Gastrocnemius medialis (tissue), 4 donors: ENCODE measurements at places on chromosomes 4 and X.

- DNase-seq: peak; percentile 22
Measured at GRCh38 chr4:5024673-5025072, 5.4 kb upstream of the CYTL1 start.

GRCh38 chr4:27084685-27085361 lies 224.2 kb downstream of the STIM2 start:
- DNase-seq: no peak

GRCh38 chrX:39766855-39767254 lies 330.9 kb downstream of the BCOR start:
- no peak for DNase-seq

DNA sequence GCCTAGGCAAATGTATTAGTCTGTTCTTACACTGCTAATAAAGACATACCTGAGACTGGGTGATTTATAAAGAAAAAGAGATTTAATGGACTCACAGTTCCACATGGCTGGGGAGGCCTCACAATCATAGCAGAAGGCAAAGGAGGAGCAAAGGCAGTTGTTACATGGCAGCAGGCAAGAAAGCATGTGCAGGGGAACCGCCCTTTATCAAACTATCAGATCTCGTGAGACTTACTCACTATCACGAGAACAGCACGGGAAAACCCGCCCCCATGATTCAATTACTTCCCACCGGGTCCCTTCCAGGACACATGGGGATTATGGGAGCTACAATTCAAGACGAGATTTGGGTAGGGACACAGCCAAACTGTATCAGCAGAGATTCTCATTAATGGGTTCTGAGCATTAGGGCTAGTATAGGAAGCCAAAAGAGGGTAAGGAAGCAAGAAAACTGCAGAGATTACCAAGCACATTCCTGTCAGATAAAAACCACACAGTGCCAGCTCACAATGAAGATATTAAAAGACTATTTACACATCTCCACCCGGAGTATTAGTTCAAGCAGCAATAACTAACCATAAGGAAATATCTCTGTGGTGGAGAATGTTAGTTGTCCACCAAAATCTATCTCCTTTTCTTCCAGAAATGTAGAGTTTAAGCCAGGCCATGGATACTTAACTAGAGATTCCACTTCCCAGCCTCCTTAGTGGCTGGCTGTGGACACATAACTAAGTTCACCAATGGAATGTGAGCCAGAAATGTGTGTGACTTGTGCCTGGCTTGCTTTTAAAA lies 61.2 kb upstream of the HOPX start:
- DNase-seq: no peak

DNA sequence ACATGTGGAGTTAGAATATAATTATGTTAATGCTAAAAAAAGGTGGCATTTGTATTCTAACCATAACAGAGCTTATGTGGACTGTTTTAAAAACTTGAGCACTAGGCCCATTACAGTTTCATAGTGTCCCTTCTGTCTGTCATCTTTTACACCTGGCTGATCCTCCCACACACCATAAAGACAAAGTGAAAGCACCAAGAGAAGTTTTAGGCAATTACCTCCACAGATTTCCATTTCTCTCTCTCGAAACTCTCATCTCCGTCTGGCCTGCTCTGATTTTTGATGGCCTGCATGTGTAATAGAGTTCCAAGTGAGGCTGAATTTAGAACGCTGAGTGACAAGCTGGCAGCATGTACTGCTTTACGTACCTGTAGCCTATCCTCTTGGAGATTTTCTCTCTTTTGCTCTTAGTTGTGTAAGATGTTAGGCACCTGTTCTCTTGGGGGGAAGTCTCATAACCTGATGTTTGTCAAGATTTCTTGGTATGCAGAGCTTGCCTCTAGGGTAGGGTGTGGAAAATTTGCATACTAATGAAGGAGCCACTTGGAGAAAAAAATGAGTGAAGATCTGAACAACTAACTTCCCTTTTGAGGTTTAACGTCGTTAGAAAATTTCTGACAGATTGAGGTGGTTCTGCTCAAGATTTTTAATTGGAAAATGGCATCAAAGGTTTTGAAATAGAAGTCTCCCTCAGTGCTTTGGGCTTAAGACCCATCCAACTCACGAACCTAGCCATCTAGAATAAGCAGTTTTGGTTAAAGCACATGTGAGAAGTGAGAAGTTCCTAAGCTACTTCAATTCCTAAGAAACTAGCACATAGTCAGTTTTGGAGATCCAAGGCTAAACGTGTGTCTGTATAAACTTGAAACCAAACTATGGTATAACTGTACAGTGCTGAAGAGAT lies 57.6 kb upstream of the RAP1GDS1 start:
- no peak for DNase-seq

DNA sequence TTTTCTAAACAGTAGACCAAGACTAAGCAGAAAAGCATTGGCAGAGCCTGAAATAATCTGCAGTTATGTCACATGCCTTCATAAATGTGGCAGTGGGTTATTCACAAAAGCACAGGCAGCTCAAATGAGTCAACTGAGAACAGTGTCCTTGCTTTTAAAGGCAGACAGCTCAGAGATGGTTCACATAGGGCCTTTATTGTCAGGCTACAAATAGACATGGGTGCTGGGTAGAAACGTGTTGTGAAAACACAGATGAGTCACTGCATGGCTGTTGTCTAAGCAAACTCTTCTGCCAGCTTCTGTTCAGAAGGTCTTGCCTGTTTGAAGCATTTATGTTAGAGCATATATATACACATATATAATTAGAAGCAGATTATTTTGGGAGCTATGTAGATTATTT lies 118.0 kb downstream of the SLC4A4 start:
- peak; percentile 32 for DNase-seq

DNA sequence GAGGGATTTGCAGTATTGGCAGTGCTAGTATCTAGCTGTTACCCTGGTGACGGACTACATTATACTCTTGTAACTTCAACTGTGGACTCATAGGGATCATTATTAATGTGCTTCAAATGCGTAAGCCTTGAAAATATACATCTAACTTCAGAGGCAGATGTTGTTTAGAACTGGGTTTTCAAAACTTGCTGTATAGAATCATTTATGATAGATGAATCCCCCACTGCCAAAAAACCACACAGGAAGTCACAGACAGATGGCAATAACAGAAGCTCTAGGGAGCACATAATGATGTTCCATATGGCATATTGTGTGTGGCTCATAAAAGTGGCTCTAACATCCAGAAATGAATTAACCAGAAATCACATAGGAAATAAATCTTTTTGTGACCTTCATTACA lies 62.3 kb upstream of the RELL1 start:
- DNase-seq: no peak

GRCh38 chr4:147901916-147902315 lies 170.0 kb downstream of the ARHGAP10 start:
- no peak for DNase-seq

DNA sequence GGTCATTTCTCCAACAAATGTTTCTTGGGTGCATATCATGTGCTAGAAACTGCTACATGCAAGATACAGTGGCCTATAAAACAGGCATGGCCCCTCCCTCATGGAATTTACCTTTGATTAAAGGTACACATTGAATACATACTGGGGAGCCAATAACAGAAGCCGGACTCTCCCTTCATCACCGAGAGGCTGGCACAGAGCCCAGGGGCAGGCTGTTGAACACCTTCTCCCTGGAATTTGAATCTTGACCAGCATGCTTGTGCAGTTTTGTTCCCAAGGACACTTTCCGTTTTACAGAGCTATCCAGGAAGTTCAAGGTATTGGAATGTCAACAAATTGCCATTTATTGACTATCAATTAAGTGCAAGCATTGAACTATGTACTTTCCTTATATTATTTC lies 33.2 kb downstream of the PPARGC1A start:
- DNase-seq: no peak

- no peak for DNase-seq
Measured at GRCh38 chrX:118780509-118780908, 43.1 kb upstream of the ZCCHC12 start.

DNA sequence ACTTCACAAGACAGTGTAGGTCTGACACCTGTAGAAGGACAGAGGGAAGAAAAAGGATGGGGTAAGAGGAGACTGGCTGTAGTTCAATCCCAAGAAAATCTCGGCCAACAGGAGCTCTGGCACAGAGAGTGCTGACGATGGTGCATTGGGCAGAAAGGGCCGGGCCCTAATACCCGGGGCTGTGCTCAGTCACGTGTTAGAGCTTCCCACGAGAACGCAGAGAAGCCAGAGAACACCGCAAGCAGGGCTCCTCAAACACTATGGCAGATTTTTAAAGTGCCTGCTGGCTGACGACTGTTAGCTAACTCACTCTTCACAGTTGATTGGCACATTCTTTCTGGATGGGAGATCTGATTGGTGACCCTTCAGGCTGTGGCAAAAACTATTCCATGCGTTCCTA lies 35.5 kb downstream of the EREG start:
- no peak for DNase-seq

- DNase-seq: no peak
Measured at GRCh38 chr4:38802561-38803355, 1.8 kb downstream of the TLR1 start.

DNA sequence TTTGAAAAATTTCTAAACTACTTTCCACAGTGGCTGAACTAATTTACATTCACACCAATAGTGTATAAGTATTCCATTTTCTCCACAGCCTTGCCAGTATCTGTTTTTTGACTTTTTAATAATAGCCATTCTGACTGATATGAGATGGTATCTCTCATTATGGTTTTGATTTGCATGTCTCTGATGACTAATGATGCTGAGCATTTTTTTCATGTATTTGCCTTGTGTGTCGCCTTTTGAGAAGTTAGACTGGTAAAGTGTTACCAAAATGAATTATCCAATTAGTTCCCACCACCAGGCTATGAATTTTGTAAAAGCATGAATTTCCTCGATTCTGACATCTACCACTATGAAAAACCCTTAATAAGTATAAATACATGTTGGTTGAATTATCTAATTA lies 242.2 kb upstream of the GK2 start:
- DNase-seq: no peak

DNA sequence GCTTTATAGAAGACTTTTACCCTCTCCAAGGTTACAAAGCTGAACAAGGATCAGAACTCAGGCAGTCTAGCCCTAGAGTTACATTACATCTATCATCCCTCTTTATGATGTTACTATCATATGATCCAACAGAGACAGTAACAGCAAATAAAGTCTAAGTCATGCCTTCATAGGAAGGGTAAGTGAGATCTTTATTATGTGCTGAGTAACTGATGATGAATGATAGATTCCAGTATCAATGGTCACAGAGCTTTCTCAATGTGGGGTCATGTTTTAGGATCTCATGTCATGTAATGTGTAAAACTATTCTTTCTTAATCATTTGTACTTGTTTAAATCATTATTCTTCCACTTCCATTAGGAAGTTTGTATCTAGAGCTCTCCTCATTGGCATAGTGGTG lies 22.8 kb downstream of the ELOVL6 start:
- no peak for DNase-seq

GRCh38 chr4:188198982-188199792 lies 59.9 kb downstream of the TRIML1 start:
- no peak for DNase-seq

GRCh38 chr4:145530189-145530588 lies 48.5 kb downstream of the SMAD1 start:
- no peak for DNase-seq

- DNase-seq: no peak
Measured at GRCh38 chr4:168586926-168587325, 90.1 kb downstream of the PALLD start.

DNA sequence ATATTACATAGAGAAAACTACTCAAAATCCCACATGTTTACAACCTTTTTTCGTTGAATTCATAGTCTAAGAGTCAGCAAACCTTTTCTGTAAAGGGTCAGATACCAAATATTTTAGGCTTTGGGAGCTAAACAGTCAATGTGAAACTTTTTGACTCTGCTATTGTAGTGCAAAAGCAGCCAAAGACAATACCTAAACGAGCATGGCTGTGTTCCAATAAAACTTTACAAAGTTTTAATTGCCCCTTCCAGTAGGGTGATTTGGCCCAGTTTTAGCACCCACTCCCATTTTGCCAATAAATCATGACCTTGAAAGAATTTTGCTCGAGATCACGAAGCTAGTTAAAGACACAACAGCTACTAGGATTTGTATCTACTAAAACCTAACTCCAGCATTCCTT lies 147.2 kb downstream of the ANKRD50 start:
- no peak for DNase-seq

DNA sequence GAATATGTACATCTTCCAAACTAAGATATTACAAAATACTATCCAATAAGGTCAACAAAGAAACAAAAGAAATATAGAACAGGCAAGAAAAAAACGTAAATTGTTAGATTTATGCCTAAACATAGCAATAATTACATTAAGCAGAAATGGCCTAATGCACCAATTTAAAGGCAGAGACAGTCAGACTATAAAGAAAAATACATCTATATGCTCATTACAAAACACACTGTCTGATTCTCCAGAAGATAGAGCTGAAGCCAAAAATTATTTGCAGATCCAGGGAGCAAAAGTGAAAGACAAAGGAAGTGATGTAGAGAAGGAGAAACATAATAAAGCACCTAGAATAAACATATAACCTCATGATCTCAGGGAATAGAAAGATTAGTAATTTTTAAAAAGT lies 246.9 kb downstream of the PAPSS1 start:
- DNase-seq: no peak

DNA sequence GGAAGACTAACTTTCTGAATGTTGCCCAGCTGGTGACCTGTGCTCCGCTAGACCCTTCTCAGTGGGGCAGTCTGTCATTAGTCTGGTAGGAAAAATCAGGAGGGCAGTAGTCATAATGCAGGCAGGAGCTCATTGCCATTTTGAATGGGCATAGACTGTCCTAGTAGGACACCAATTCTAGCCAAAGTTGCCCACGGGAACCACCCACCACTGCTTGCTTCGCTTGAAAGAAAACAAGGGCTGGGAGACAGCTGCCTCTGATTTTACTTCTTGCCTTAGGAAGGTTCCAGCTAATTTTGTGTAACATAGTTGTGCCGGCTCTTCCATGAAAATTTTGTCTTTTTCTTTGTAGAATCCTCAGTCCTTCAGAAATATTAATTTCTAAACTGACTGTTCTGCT lies 23.3 kb downstream of the HOPX start:
- no peak for DNase-seq

GRCh38 chr4:154230091-154230490 lies 261.5 kb downstream of the DCHS2 start:
- DNase-seq: no peak

- no peak for DNase-seq
Measured at GRCh38 chrX:69285401-69285877, 120.2 kb upstream of the PJA1 start.

- no peak for DNase-seq
Measured at GRCh38 chrX:21132686-21133393, 241.4 kb upstream of the CNKSR2 start.

DNA sequence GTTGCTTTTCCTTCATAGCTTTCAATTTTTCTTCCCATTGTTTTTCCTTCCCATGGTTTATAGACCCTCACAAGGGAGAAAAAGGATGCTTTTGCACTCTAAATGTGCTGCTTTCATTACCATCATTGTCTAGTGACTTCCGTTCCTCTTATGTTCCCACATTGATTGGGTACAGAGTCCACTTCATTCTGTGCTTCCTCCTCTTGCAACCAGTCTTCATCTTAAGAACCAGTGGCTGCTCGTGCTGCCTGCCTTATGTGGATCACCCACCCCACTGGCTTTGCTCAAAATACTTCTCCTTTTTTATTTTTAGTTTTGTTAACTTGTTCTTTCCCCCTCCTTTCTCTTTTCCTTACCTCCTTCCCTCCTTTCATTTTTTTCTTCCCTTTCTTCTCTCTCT lies 76.5 kb upstream of the BOD1L1 start:
- DNase-seq: no peak

- DNase-seq: no peak
Measured at GRCh38 chr4:10161146-10161545, 44.5 kb upstream of the WDR1 start.

GRCh38 chrX:115147220-115147619 lies 42.0 kb upstream of the RBMXL3 start:
- DNase-seq: no peak

- DNase-seq: no peak
Measured at GRCh38 chr4:86640469-86640868, 46.4 kb downstream of the PTPN13 start.
